ENCODE measurements at places on chromosomes 3 and 15.

DNA sequence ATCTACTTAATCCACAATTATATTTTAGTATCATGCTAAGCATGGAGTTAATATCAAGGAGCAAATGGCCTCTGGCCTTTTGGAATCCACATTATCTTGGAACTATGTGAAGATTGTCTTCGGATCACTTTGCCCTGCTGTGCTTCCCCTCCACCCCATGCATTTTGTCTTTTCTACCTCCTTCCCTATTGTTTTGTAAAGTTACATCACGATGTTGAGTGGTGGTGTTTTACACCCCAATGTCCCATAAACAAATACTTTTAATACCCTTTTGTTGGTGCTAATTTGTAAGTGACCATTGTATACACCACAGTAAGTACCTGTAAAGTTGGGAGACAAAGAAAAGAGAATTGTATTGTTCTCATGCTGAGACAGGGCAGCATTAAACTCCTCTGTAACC is 258.4 kb upstream of the ZNF717 start:
- DNase-seq: no peak

DNA sequence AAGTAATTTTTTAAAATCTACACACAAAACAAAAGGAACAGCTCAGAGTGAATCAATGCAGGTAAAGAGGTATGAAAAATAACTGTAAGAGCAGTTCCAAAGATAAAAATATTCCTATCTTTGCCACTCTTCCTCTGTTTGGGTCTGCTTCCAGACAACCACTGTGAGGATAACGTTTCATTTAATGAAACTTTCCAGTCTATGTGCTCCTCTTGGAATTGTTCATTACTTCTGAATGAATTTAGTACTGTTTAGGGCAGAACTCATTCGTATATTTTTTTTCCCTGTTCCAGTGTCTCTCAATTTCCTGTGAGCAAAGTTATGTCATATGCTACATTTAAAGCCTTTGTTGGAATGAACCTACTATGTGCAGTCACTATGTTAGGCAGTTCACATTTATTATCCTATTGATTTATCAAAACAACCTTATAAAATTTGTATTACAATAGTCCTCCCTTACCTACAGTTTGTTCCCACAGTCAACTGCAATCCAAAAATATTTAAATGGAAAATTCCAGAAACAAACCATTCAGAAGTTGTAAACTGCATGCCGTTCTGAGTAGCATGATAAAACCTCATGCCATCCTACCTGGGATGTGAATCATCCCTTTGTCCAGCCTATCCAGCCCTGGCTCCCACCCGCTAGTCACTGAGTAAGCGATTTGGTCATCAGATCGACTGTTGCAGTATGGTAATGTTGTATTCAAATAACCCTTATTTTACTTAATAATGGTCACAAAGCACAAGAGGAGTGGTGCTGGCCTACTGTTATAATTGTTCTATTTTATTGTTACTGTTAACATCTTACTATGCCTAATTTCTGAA is 98.1 kb downstream of the TMCC1 start:
- peak; percentile 79 for DNase-seq

DNA sequence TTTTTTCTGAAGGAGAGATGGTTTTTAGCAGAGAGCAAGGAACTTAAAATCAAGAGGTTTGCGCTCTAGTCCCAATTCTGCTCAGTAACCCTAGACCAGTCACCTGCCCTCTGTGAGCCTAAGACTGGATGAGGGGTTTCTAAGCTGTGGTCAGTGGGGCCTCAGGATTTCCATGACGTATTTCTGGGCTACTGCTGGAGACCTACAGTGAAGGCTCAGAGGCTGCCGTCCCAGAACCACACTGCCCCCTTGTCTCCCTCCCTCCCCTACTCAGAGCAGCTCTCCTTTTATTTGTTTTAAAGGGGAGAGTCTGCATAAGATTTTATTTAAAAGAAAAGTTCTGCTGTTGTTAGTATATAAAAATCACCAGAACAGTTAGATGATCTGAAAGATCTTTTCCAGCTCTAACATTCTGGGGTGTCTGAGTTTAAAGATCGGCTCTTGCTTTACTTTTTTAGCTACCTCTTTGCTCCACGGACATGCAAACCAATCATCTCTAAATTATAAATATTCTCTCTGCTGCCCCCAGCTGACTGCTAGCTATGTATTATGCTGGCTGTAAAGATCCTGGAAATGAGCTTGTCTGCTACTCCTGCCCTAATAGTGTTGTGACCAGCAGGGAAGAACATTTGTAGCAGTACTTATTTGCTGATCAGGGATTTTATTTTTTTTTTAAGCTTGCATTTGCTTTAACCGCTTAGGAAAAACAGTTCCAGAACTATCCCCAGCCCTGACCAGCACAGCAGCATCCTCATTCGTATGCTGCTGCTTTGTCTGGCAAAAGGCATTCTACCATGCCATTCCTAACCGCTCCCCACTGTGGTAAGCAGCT is 28.6 kb upstream of the NDUFB4 start:
- peak; percentile 45 for DNase-seq

GRCh38 chr3:172244011-172244410 is 204.2 kb downstream of the GHSR start:
- peak; percentile 82 for DNase-seq

DNA sequence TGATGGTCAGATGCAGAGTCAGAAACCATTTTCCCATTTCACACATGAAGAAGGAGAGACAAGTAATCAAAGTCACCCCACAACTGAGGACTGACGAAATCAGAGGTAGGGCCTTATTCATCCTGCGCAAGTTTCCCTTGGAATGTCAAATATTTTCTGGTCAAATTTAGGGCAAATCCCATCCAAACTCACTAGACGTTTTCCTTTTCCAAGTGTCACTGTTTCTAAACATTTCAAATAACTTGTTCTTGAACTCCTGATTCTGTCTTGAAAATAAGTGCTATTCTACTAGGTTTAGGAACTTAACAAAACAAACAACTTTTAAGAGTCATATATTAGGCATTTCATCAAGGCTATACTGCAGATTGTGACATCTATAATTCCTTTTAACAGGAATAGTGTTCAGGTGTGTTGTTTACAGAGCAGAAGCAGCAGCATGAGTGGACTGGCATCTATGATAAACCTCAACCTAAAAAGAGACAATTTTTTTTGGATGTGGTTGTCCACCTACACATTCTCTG is 40.7 kb downstream of the SUMF1 start:
- no peak for DNase-seq

DNA sequence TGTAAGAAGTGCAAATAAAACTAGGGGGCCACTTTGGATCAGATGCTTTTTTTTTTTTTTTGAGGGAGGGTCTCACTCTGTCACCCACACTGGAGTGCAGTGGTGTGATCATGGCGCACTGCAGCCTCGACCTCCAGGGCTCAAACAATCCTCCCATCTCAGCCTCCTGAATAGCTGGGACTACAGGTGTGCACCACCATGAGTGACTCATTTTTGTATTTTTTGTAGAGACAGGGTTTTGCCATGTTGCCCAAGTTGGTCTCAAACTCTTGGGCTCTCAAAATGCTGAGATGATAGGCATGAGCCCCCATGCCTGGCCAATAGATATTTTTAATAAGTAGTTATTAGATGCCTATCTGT is 20.8 kb downstream of the CCR1 start:
- DNase-seq: no peak

DNA sequence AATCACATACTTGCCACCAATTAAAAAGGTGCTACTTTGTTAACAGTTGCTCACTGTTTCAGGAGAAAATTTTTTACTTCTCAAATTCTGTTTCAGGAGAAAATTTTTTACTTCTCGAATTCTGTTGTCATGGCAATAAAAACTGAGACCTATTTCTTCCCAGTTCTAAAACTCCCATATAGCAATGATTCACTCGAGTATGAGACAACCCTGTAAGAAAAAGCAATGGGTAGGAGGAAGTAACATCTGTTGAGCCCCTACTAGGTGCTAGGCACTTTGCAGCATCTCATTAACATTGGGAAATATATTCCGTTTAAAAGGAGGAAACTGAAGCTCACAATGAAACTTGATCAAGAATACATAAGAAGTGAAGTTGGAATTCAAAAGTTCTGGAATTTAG is 35.1 kb upstream of the IGSF11 start:
- no peak for DNase-seq

DNA sequence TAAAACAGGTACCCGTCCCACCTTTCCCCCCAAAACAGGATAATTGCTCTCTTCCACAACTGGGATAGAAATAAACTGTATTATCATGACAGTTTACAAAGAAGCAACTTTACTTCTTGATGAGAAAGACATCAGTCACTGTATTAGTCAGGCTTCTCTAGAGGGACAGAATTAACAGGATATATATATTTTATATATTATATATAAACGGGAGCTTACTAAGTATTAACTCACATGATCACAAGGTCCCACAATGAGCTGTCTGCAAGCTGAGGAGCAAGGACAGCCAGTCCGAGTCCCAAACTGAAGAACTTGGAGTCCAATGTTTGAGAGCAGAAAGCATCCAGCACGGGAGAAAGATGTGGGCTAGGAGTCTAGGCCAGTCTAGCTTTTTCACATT is 18.4 kb upstream of the PLSCR4 start:
- no peak for DNase-seq

DNA sequence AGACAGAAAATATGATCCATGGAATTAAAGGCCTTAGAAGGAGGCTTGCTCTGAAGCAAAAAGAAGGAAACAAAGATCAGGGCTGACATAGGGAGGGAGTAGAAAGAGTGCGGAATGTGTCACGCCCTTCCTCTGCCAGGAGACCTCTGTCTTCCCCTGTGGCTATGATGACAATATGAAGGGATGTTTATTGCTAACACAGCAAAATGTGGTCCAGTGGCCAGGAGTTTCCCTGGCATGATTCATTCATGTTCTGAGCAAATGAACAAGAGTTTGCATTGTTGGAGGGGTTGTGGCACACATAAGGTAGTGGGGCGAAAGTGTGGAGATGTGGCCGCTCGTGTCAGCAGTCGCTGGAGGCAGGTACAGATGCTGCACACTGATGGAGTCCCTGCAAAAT is 169.4 kb downstream of the SHQ1 start:
- peak; percentile 55 for DNase-seq

GRCh38 chr3:132789959-132790358 is 67.8 kb upstream of the NPHP3 start:
- DNase-seq: no peak
